ENCODE measurements at places on chromosomes 1 and 21.

GRCh38 chr1:194161591-194161990 lies 975.2 kb upstream of the B3GALT2 start:
- no peak for DNase-seq

DNA sequence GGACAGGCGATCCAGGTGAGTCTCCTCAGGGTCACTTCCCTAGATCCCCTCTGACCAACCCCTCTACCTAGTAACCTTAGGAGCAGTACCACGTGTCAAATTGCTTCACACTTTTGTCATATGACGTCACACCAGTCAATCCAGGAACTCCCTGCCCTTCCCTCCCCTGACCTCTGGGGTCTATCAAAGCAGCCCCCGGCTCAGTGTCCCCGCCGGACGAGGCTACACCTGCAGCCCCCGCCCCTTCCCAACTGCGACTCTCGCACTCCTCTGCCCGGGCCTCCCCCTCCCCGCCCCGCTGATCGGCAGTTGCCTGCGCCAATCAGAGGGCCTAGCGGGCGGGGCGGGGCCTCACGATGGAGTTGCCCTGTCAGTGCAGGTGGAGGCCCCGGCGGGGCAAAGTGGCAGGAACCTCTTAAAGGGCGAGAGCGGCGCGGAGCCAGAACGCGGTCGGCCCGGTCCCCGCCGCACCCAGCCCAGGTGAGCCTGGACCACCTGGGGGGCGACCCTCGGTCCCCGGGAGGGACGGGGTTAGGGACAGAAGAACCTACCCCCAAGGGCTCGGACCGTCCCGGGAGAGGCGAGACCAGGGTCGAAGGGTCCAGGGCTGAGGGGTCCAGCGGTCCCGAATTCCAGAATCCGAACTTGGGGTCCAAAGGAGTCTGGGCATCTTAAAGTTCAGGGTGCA lies 27.5 kb upstream of the EPB41 start:
- DNase-seq = peak; percentile 100

GRCh38 chr21:17779496-17779895 lies 39.7 kb downstream of the C21orf91 start:
- no peak for DNase-seq

DNA sequence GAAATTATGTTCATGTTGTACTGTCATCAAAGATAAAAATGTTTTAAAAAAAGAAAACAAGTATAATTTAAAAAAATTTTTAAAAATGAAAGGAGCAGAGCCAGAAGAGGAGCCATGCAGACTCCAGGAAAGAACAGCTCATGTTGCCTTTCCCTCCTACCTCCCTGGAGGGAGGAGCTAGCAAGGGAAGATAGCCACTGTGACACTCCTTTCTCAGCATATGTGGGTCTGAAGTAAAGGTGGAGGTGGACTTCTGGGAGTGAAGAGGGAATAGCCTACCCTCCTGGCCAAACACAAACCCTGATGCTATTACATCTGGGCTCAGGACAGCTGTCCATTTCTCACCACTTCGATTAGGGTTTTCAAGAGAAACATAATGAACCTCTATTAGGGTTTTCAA lies 54.2 kb downstream of the SLC2A1 start:
- no peak for DNase-seq

DNA sequence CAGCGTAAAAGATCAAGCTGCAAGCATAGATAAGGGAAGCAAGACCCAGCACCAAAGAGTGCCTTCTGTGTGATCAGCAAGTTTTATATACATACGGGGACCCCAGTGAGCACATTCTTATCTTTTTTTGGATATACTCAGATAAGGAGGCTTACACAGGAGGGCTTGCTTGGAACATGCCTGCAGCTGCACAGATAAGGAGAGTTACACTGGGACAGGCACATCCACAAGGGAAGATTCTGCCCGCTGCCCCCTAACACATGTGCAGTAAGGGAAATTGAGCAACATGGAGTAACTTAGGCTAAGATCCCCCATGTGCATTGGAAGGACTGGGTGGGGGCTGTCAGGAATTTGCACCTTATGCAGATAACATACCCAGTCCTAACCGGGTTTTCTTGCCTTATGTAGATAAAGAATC lies 1334.8 kb downstream of the MRPL39 start:
- DNase-seq = no peak

DNA sequence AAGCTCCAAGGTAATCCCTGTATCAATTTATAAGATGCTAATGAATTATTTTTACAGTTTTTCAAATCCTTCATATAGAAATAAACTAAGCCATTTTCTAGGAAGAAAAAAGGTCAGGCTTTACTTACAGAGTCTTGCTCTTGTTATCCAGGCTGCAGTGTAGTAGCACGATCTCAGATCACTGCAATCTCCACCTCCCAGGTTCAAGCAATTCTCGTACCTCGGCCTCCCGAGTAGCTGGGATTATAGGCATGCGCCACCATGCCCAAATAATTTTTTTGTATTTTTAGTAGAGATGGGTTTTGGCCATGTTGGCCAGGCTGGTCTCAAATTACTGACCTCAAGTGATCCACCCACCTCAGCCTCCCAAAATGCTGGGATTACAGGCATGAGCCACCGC lies 27.0 kb downstream of the RERE start:
- DNase-seq = no peak

DNA sequence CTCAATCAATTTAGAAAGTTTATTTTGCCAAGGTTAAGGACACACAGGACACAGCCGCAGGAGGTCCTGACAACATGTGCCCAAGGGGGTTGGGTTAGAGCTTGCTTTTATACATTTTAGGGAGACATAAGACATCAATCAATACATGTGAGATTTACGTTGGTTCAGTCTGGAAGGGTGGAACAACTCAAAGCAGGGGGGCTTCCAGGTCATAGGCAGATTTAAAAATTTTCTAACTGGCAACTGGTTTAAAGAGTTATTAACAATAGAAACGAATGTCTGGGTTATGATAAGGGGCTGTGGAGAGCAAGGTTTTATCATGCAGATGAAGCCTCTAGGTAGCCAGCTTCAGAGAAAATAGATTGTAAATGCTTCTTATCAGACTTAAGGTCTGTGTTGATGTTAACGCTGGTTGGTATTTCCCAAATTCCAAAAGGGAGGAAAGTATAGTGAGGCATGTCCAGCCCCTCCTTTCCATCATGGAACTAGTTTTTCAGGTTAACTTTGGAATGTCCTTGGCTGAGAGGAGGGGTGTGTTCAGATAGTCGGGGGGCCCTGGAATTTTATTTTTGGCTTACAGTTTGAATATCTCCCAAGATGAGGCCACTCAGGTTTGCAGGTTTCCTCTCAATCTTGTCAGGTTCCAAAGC lies 31.0 kb upstream of the TGFBR3 start:
- no peak for DNase-seq

DNA sequence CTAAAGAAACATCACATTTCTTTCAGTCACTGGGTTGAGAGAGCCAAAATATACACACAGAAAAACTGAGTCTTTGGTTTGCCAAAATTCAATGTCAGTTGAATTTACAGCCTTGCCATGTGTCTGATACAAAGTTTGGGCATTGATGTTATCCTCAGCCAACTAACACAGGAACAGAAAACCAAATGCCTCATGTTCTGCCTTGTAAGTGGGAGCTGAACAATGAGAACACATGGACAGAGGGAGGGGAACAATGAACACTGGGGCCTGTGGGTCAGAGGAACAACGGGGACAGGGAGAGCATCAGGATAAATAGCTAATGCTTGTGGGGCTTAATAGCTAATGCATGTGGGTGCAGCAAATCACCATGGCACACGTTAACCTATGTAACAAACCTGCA lies 39.6 kb upstream of the C21orf91 start:
- DNase-seq = no peak

DNA sequence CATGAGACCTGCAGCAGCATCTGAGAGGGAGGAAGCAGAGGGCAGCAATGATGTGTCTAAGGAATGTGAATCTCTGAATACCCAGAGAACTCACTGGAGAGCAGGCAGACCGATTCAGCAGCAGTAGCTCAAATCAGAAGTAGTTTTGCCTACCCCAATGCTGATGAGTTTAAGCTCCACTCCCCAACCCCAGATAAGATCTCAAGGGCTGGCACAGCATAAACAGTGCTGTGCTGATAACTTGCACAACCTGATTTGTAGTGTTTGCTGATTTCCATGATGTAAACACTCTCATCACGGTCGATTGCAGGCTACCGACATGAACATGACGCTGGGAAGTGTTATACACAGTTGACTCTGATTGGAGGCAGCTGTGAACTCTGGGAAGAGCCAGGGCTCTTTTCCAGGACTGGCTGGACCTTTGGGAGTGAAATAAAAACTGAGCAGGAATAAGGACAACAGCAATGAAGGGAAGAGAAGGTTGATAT lies 11.2 kb upstream of the HMGCS2 start:
- no peak for DNase-seq

- no peak for DNase-seq
Measured at GRCh38 chr1:114133129-114133528, 20.5 kb downstream of the SYT6 start.

- no peak for DNase-seq
Measured at GRCh38 chr1:213829780-213830179, 158.0 kb upstream of the PROX1 start.

DNA sequence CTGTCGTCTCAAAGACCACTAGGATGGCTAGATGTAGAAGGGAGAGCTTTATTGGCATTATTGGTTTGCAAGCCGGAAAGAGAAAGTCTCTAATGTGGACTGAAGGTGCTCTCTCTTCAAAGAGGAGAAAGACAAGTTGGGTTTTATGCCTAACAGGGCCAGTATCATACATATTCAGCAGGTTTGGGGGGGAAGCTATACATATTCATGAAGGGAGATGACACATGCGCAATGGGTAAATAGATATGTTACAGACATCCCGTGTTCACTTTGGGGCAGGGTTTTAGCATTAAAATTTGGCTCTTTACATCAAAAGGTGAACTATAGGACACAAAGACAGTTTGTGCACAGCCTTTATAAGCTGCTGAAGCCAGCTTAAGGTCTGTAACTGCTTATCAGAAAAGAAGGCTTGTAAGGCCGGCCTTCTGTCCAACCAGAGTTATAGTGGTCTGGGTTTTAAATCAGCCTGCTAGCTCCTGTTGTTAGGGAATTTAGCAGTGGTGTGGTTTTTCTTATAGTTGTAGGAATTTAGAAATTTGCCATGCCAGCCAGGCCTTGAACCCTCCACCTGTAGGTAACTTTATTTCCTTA lies 46.5 kb upstream of the LRRN2 start:
- no peak for DNase-seq

DNA sequence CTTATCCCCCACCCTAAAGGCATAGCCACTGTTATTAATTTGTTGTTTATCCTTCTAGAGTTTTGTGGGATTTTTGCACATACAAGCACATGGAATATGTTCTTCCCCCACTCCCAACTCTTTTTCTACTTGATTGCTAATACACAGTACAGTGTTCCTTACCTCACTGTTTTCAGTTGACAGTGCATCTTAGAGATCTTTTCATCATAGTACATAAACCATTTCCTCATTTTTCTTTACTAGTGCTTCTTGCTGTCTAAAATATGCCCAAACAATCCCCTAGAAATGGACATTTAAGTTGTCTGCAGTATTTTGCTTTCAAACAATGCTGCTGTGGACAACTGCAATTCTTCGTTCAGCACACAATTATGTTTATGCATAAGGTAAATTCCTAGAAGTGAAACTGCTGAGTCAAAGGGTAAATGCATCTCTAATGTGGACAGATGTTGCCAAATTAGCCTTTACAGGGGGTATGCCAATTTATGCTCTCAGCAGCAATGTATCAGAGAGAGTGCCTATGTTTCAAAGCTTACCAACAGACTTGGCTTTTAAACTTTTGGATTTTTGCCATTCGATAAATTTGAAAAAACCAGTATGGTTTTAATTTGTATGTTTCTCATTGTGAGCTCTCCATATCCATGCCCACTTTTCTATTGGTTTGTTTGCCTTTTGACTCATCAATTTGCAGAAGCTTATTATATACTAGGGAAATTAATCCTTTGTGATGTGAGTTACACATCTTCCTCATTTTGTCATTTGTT lies 132.6 kb downstream of the MRPS6 start:
- DNase-seq = no peak

- no peak for DNase-seq
Measured at GRCh38 chr1:221397606-221398005, 344.3 kb downstream of the DUSP10 start.

GRCh38 chr1:204930155-204930523 lies 59.5 kb downstream of the NFASC start:
- DNase-seq = no peak

DNA sequence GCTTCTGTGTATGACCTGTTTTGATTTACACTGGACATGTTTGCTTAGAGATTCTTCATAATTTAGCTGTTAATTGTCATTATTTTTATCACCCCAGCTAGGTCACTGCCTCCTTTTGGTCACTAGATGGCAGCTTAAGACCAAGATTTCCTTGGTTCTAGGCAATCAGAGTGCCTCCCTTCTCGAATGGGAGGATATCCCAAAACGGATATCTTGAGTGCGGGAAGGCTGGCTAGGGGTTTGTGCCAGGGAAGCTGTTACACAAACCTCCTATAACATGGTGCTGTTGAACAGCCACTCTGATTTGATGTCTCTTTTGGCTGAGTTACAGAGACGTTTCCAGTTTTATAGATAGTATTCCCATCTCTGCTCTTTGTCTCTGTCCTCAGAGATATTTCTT lies 283.5 kb downstream of the S1PR1 start:
- DNase-seq = peak; percentile 63

DNA sequence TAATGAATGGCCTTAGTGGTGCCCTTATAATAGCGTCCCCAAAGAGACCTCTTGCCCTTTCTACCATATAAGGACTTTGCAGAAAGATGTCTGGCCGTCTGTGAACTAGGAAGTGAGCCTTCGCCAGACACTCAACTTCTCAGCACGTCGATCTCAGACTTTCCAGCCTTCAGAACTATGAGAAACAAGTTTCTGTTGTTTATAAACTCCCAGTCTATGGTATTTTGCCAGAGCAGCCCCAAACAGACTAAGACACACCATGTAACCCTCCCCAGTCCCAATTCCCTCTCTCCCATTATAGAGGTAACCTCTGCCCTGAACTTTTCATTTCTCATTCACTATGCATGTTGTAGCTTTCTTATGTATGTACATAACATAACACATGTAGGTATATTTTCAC lies 55.7 kb downstream of the NID1 start:
- no peak for DNase-seq

GRCh38 chr1:69320757-69321211 lies 246.9 kb upstream of the LRRC7 start:
- no peak for DNase-seq

DNA sequence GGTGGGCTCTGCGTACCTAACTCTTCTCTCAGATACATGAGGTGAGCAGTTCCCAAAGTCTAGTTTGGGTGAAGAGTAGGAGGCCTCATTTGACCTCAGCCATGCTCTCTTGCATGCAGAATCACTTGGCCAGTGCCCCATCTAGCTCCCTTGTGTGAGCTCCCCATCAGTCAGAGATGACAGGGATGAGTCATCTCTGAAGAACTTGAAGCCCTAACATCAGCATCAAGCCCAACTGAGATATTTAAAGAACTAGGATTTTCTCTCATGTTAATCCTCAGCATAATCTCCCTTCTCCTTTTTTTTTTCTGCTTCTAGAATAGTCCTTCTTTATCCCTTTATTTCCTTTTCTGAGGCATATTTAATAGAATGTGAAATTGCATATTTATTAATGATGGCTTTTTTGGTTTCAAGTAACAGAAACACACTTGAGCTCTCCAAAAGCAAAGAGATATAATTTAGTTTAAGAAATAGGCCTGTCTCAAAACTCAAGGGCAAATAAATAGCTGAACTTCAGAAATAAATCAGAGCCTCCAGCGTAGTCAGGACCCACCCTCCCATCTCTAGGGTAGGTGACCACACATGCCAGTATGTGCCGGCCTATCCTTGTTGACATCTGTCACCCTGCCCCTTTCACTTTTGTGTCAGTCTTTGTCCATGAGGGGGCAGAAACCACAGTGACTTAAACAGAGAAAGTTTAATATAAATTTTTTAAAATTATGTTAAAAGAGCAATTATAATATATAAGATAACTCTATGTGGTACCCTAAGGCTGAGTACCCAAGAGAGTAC lies 112.3 kb downstream of the TSEN15 start:
- no peak for DNase-seq
